ENCODE measurements at places on chromosomes 2 and 18. TPM values are rescaled to one million over a fixed set of nuclear protein-coding genes. Genes with fewer than 3 reads are reported as not detected.

KANSL1L gene
- 49.1 TPM for total RNA-seq

LYG1 gene
- 0.59 TPM for total RNA-seq

SLC14A1 gene
- total RNA-seq, result 11.9 TPM

POTEJ gene
- 0.10 TPM for total RNA-seq

KIAA2012 gene
- total RNA-seq, result 0.10 TPM

NR4A2 gene
- 5.9 TPM for total RNA-seq

SLC19A3 gene
- total RNA-seq, result 18.3 TPM

MOGAT1 gene
- 2.5 TPM for total RNA-seq

TUBB8B gene
- total RNA-seq, result not detected

EDAR gene
- total RNA-seq, result 2.5 TPM

ADRA2B gene
- 2.0 TPM for total RNA-seq

POMC gene
- 3.6 TPM for total RNA-seq

CXCR2 gene
- 5.2 TPM for total RNA-seq

AMER3 gene
- total RNA-seq, result under 0.01 TPM

IL1F10 gene
- 2.7 TPM for total RNA-seq

LYPD6B gene
- total RNA-seq, result 12.3 TPM

TMEM182 gene
- 32.6 TPM for total RNA-seq

HSBP1L1 gene
- total RNA-seq, result 9.8 TPM

GALNT14 gene
- total RNA-seq, result 2.0 TPM

UGT1A3 gene
- not detected for total RNA-seq

UGT1A4 gene
- not detected for total RNA-seq

MBD2 gene
- 23.8 TPM for total RNA-seq

POTEI gene
- total RNA-seq, result 0.10 TPM

IL18R1 gene
- total RNA-seq, result 4.5 TPM

SERPINB4 gene
- total RNA-seq, result 29.1 TPM

AAMP gene
- total RNA-seq, result 102 TPM

RAB31 gene
- total RNA-seq, result 31.1 TPM

C2orf92 gene
- 9.3 TPM for total RNA-seq

STRADB gene
- total RNA-seq, result 58.0 TPM

ANXA4 gene
- 33.5 TPM for total RNA-seq

KLHL41 gene
- 414 TPM for total RNA-seq

FLACC1 gene
- total RNA-seq, result 2.9 TPM

MAP2 gene
- 14.4 TPM for total RNA-seq

PTMA gene
- total RNA-seq, result 634 TPM

FZD7 gene
- 50.2 TPM for total RNA-seq

FBXO48 gene
- 0.79 TPM for total RNA-seq

MYO5B gene
- 12.7 TPM for total RNA-seq

CNDP1 gene
- 0.10 TPM for total RNA-seq

NXPH2 gene
- total RNA-seq, result 1.9 TPM

LAMA1 gene
- 2.4 TPM for total RNA-seq

UGT1A10 gene
- not detected for total RNA-seq

IL1R1 gene
- total RNA-seq, result 20.3 TPM

ITPRIPL1 gene
- total RNA-seq, result 6.1 TPM

SPP2 gene
- total RNA-seq, result not detected

ING5 gene
- total RNA-seq, result 32.4 TPM

REG3A gene
- total RNA-seq, result not detected

ZAP70 gene
- total RNA-seq, result 1.4 TPM

EPG5 gene
- total RNA-seq, result 34.0 TPM

GPR39 gene
- total RNA-seq, result 0.20 TPM

C2orf72 gene
- 0.39 TPM for total RNA-seq

All from skin of body (tissue), 3 donors.